ENCODE measurements at places on chromosomes 7 and 10.

DNA sequence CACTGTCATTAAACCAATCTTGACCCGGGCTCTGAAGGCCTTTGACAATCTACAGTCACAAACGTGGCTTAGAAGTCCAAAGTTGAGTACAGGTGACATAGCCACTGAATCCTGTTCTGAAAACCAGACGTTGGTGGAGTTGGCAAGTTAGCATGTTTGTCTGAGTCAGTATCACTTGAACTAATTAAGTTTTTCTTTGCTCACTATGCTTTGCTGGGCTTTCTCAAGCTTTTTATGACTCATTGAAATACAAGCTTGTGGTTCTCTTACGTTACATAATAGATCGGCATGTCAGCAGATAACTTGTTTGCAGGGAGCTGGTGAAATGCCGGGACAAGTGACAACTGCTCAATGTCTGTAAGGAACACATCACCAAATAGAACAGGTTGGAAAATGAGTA is 53.8 kb downstream of the ARL5B start:
- no peak for DNase-seq

DNA sequence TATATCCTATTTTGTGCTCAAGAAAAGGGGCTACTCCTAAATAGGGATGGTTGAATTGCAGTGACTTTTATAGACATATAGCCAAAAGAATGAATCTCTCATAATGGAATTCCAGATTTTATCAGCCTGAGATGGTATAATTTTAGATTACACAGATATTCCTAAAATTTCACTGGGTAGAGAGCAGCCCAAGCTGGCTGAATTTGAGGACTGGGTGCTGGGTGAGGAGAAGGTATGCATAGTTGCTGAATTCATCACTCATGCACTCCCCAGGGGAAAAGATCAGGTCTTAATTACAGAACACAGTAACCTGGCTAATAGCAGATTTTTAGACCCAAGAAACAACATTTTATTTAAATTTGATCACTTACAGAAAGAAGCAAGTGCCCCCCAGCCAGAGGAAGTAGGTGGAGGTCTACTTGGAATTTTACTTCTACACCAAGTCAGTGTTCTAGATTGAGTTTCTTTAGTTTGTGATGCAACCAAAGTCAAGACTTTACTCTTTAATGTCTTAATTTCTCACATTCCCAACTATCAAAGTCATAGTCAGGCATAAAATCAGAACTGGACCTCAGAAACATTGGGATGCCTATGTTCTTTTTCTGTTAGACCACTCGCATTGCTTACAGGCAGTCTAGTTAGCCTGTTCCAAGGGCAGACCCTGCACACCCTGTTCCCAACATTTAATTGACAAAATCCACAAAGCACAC is 337.4 kb upstream of the PODXL start:
- no peak for DNase-seq

GRCh38 chr10:5038101-5038500 is 34.4 kb upstream of the AKR1C2 start:
- no peak for DNase-seq

GRCh38 chr7:3980300-3980643 is 679.2 kb downstream of the SDK1 start:
- DNase-seq: no peak

DNA sequence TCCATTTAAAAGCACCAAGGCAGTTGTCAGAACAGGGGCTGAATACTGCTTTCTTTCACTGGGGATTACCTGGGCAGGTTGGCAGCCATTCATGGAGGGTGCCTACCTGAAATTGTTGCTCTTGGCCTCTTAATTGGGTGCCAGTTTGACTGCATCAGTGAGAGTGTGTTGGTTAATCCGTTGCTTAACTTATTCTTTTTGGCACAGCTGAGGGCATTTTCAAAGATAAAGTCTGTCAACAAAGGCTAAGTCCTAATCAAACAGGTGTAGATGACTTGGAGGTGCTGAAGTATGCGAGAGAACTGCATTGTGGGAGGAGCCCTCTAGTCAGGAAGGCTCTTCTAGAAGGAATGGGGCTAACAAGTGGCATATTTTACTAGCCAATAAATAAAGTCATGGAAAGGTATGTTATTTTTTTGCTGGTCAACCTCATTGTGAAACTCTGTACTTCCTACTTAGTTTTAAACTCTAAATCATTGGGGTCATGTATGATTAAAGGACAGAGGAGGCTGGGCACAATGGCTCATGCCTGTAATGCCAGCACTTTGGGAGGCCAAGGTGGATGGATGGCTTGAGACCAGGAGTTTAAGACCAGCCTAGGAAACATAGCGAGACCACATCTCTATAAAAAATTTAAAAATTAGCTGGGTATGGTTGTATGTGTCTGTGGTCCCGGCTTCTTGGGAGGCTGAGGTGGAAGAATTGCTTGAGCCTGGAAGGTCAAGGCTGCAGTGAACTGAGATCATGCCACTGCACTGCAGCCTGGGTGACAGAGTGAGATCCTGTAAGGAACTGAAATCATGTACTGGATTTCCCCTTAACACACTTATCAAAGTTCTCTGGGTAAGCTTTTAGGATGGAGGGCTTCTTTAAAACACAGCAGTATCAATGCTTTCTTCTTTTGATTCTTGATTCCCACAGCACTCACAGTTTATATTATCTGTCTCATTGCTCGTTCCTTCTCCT is 134.1 kb downstream of the LRMDA start:
- no peak for DNase-seq

DNA sequence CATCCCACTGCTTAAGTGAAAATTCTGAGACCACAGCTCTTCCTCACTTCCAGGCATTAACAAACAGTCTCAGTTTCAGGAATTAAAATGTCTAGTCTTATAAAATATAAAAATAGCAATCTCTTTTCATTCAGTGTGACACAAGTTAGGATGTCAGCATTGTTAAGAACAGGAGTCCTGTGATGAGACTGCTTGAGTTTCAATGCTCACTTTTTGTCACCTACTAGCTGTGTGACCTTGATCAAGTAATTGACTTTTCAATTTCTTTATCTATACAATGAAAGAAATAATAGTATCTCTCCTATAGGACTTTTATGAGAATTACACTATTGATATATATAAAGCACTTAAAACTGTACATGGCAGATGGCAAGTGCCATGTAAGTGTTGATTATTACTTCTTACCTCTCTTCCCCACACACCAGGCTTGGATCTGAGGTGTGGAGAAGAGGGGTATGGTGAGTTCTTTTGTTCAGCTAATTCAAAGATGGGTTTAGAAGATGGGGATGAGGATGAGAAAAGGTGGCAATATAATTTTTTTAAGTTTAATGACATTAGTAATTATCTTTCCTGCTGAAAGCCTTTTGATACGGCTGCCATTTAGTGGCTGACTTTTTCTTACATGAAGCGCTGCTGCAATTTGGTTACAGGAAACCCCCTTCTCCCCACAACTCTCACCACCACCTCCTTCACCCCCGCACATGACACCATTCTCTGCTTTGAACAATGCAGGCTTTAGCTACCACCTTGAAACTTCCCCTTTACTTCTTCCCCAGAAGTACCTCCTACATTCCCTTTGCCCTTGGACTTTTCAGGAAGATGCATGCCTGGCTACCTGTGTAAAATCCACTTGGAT is 20.8 kb upstream of the HYAL4 start:
- DNase-seq: no peak

GRCh38 chr10:63761243-63761642 is 240.0 kb downstream of the REEP3 start:
- no peak for DNase-seq

DNA sequence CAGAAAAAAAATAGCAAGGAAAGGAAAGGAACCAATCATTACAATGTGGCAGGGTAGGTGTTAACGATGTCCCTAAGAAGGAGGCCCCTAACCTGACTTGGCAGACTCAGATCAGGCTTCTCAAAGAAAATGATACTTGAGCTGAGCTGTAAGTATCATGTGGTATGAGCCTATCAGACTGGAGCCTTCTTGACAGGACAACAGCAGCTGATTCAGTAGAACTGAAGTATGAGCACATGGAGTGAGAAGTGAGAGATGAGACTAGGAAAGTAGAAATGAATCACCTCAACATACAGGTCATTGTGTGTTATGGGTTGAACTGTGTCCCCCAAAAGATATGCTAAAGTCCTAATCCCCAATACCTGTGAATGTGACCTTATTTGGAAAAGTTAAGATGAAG is 66.3 kb downstream of the MTERF1 start:
- DNase-seq: no peak

- DNase-seq: no peak
These were observed 64.6 kb downstream of the CYP26A1 start for GRCh38 chr10:93138113-93138870.

GRCh38 chr7:66326501-66327215 is 121.5 kb downstream of the TPST1 start:
- no peak for DNase-seq

DNA sequence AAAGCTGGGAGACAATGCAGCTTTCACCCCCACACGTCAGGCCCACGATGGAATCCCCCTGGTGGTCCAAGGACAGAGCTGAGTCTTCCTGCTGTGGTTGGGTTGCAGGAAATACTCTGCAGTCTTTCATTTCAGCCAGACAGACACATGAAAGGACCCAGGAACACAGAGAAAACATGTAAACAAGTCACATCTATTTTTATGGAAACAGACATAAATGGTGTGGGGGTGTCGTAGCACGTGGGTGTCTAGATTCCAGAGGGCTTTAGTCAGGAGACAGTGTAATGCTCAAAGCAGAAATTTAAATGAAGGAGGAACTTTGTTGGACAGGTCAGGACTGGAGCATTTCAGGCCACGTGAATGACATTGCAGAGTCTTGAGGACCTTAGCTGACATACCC is 444.6 kb downstream of the SUGCT start:
- no peak for DNase-seq

DNA sequence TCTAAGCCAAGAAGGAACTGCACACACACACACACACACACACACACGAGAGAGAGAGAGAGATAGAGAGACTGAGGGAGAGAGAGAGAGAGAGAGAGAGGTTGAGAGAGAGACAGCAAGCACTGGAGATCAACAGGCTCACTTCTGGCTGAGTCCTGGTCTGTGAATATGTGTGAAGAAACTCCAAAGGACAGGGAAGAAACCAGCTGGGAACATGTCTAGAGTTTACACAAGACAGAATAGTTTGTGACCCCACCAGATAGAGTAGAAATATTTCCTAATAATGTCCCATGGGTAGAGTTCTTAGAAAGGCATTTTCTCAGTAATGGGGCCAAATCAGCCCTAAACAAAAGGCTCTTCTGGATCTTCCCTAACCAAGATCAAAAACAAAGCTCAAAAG is 155.5 kb upstream of the IGFBP3 start:
- no peak for DNase-seq

DNA sequence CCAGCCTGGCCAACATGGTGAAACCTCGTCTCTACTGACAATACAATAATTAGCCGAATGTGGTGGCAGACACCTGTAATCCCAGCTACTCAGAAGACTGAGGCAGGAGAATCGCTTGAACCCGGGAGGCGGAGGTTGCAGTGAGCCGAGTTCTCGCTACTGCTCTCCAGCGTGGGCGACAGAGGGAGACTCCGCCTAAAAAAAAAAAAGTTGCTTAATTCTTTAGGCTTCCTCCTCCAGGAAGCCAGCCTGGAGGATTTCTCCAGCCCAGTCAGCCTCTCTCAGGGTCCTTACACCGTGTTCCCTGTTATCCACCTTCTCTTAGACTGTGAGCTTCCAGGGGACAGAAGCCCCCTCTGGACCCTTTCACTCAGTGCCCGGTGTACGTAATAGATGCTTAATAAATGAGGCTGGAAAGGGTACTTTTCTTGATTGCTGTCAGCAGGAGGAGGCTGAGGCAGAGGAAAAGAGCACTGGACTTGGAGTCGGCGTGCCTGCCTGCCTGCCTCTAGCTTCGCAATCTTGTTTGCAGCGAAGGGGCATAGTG is 16.4 kb upstream of the NODAL start:
- DNase-seq: no peak

DNA sequence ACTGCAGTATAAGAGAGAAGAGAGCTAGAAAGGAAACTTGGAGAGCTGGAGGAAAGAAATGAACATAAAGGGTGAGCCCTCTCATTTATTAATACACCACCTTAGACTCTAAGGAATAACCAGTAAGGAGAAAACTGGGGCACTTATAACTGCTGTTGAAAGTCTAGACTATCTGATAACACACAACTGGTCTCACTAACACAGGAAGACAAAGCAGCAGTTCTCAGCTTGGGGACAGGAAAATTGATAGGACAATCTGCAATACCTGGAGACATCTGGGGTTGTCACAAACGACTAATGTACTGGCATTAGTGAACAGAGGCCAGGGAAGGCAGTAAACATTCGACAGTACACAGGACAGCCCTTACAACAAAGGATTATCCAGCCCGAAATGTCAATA is 6.8 kb downstream of the ELMO1 start:
- DNase-seq: no peak

- DNase-seq: no peak
These were observed 88.9 kb upstream of the KLF6 start for GRCh38 chr10:3873728-3874461.

DNA sequence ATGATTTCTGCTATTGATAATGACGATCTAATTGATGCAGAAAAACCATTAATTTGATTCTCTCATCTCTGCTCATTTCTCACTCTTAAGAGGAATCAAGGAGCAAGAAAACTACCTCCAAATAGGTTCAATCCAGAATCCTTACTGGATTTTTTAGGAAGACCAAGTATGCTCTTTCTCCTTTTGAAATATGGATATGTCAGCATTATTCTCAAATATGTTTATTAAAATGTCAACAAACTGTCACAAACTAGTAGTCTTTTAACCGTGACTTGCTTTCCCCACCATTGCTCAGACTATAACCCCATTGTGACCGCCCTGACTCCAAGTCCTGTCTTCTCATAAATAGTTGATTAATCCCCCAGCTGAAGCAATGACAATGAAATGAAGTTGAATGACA is 1.1 kb upstream of the ATOH7 start:
- no peak for DNase-seq

DNA sequence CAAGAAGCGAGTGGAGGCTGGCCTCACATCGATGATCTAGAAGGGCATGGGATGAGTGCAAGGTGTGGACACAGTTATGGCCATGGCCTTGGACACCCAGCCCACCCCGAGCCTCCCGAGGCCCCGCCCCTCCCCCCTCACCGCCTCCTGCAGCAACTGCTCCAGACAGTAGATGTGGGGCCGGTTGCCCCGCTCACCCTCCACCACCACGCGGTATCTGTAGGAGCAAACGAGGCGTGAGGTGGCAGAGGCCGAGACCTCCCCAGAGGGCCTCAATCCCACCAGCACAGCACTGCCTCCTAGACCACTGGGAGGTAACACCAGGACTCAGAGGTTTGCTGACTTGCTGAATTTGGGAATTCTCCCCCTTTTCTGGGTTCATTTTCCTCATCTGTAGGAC is 37.6 kb downstream of the SLC29A4 start:
- DNase-seq: no peak

DNA sequence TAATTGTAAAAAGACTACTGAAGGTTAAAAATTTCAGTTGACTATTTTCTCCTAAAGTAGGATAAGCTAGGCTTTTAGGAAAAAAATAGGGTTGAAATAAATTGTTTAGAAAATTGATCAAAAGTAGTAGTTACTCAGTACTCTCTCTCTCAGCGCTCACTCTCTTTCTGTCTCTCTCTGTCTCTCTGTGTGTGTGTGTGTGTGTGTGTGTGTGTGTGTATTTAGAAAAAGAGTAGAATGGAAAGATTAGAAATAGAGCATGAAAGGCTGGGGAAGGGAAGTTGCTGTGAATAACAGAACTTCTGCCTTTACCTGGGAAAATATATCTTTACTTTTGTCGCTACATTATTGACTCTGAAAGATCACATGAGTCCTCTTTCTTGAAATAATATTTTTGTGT is 20.6 kb downstream of the ADK start:
- DNase-seq: no peak

- no peak for DNase-seq
These were observed 121.3 kb downstream of the AVL9 start for GRCh38 chr7:32616625-32617024.

All from omental fat pad (tissue), 4 donors.